A549 treated with Mapracorat at 1 μM for 4 hours (cell line): ENCODE measurements at places on chromosomes 6 and 20. TPM values are rescaled to one million over a fixed set of nuclear protein-coding genes. Genes with fewer than 3 reads are reported as not detected.

The HLA-F gene
- total RNA-seq: 3.5 to 6.1 TPM (median 4.9 TPM) in 5 replicates

The BTNL2 gene
- total RNA-seq: not detected in 5 replicates

The TPMT gene
- total RNA-seq: 5.5 to 6.0 TPM (median 5.8 TPM) in 5 replicates

The RGS17 gene
- total RNA-seq: 5.1 to 7.4 TPM (median 6.5 TPM) in 5 replicates

The EYA4 gene
- 8.3 to 10.9 TPM (median 9.2 TPM) in 5 replicates for total RNA-seq

The MAFB gene
- total RNA-seq: 0.11 to 0.23 TPM (median 0.13 TPM) in 5 replicates

The AGER gene
- total RNA-seq: 1.2 to 2.0 TPM (median 1.3 TPM) in 5 replicates

The CPXM1 gene
- total RNA-seq: not detected in 5 replicates

The PPP1R3G gene
- 1.5 to 2.4 TPM (median 2.0 TPM) in 5 replicates for total RNA-seq

The MUCL3 gene
- 0.08 to 0.20 TPM (median 0.12 TPM) in 5 replicates for total RNA-seq

The IL17F gene
- not detected in 5 replicates for total RNA-seq

The DNMT3B gene
- total RNA-seq: 3.3 to 4.6 TPM (median 4.2 TPM) in 5 replicates

The RBPJL gene
- total RNA-seq: not detected in 5 replicates

The BLCAP gene
- total RNA-seq: 43.7 to 54.7 TPM (median 49.6 TPM) in 5 replicates

The VWA7 gene
- 0.72 to 2.2 TPM (median 1.4 TPM) in 5 replicates for total RNA-seq

The HSPA1L gene
- 1.3 to 1.8 TPM (median 1.5 TPM) in 5 replicates for total RNA-seq

The CST9 gene
- not detected in 5 replicates for total RNA-seq

The PPP1R18 gene
- total RNA-seq: 41.4 to 47.5 TPM (median 44.5 TPM) in 5 replicates

The ARHGAP18 gene
- 4.0 to 5.5 TPM (median 4.4 TPM) in 5 replicates for total RNA-seq

The IMPG1 gene
- not detected in 5 replicates for total RNA-seq

The SRC gene
- total RNA-seq: 108 to 144 TPM (median 137 TPM) in 5 replicates

The HTR1B gene
- 0.09 to 0.21 TPM (median 0.19 TPM) in 5 replicates for total RNA-seq

The GSTA2 gene
- total RNA-seq: not detected in 5 replicates

The MEI4 gene
- total RNA-seq: not detected in 5 replicates

The HRH3 gene
- not detected in 5 replicates for total RNA-seq

The ENPP4 gene
- total RNA-seq: 0.19 to 0.29 TPM (median 0.23 TPM) in 5 replicates

The RAET1L gene
- total RNA-seq: 0.26 to 0.55 TPM (median 0.41 TPM) in 5 replicates

The BTN1A1 gene
- total RNA-seq: not detected in 5 replicates

The TMEM14A gene
- total RNA-seq: 32.8 to 45.2 TPM (median 38.4 TPM) in 5 replicates

The PTGIS gene
- total RNA-seq: 0.02 to 0.08 TPM in 2 of 5 replicates, not detected in the others

The PDE10A gene
- 23.4 to 29.8 TPM (median 27.4 TPM) in 5 replicates for total RNA-seq

The PNPLA1 gene
- total RNA-seq: not detected in 5 replicates

The TUBB2B gene
- 12.6 to 15.2 TPM (median 14.4 TPM) in 5 replicates for total RNA-seq

The UBR2 gene
- 5.7 to 7.3 TPM (median 6.9 TPM) in 5 replicates for total RNA-seq

The ELOVL4 gene
- total RNA-seq: 1.5 to 1.8 TPM (median 1.6 TPM) in 5 replicates

The CCHCR1 gene
- total RNA-seq: 6.2 to 7.8 TPM (median 7.3 TPM) in 5 replicates

The FOXS1 gene
- total RNA-seq: 0.17 to 0.86 TPM (median 0.61 TPM) in 5 replicates

The NINL gene
- total RNA-seq: 11.6 to 17.2 TPM (median 15.1 TPM) in 5 replicates

The RNF217 gene
- total RNA-seq: 4.2 to 8.0 TPM (median 6.7 TPM) in 5 replicates

The FOXQ1 gene
- total RNA-seq: 3.5 to 5.5 TPM (median 5.2 TPM) in 5 replicates

The ASIP gene
- not detected in 5 replicates for total RNA-seq

The DEFB119 gene
- not detected in 5 replicates for total RNA-seq

The OPRL1 gene
- total RNA-seq: 0.73 to 1.2 TPM (median 0.99 TPM) in 5 replicates

The TMEM74B gene
- total RNA-seq: 3.0 to 5.0 TPM (median 4.7 TPM) in 5 replicates

The BPI gene
- total RNA-seq: not detected in 5 replicates

The GPX5 gene
- total RNA-seq: not detected in 5 replicates

The OOEP gene
- total RNA-seq: not detected in 5 replicates

The GPR6 gene
- not detected in 5 replicates for total RNA-seq

The SASH1 gene
- 2.2 to 3.8 TPM (median 2.4 TPM) in 5 replicates for total RNA-seq

The CBLN4 gene
- not detected in 5 replicates for total RNA-seq

The DDX39B gene
- 336 to 391 TPM (median 386 TPM) in 5 replicates for total RNA-seq

The GJA10 gene
- total RNA-seq: not detected in 5 replicates

The BPIFA1 gene
- not detected in 5 replicates for total RNA-seq

The COL9A1 gene
- not detected in 5 replicates for total RNA-seq

The CENPQ gene
- 6.1 to 8.2 TPM (median 7.2 TPM) in 5 replicates for total RNA-seq

The PI3 gene
- 2.2 to 4.2 TPM (median 3.7 TPM) in 5 replicates for total RNA-seq

The SH3BGRL2 gene
- total RNA-seq: 0.19 to 0.34 TPM (median 0.26 TPM) in 5 replicates

The CYP21A2 gene
- total RNA-seq: not detected in 5 replicates

The ENPP1 gene
- 1.1 to 1.5 TPM (median 1.4 TPM) in 5 replicates for total RNA-seq
